CD8-positive, alpha-beta memory T cell (primary cell): ENCODE measurements at places on chromosomes 11 and 22.

- H3K4me3 ChIP-seq, result no peak overlapping the region
- DNase-seq, result no peak
- H3K27me3 ChIP-seq, result peaks cover 3% of the 10 kb centered on the region
- no peaks in the 10 kb centered on the region for H3K36me3 ChIP-seq
Measured at GRCh38 chr11:133893381-133893780, 48.1 kb upstream of the SPATA19 start.

- no peaks in the 10 kb centered on the region for H3K36me3 ChIP-seq
- no peaks in the 10 kb centered on the region for H3K27me3 ChIP-seq
- H3K4me3 ChIP-seq, result no peak overlapping the region
- no peak for DNase-seq
- H3K4me1 ChIP-seq, result no peaks in the 10 kb centered on the region
- H3K27ac ChIP-seq, result no peak overlapping the region
Measured at GRCh38 chr11:104098132-104098531, 61.7 kb downstream of the DDI1 start.

DNA sequence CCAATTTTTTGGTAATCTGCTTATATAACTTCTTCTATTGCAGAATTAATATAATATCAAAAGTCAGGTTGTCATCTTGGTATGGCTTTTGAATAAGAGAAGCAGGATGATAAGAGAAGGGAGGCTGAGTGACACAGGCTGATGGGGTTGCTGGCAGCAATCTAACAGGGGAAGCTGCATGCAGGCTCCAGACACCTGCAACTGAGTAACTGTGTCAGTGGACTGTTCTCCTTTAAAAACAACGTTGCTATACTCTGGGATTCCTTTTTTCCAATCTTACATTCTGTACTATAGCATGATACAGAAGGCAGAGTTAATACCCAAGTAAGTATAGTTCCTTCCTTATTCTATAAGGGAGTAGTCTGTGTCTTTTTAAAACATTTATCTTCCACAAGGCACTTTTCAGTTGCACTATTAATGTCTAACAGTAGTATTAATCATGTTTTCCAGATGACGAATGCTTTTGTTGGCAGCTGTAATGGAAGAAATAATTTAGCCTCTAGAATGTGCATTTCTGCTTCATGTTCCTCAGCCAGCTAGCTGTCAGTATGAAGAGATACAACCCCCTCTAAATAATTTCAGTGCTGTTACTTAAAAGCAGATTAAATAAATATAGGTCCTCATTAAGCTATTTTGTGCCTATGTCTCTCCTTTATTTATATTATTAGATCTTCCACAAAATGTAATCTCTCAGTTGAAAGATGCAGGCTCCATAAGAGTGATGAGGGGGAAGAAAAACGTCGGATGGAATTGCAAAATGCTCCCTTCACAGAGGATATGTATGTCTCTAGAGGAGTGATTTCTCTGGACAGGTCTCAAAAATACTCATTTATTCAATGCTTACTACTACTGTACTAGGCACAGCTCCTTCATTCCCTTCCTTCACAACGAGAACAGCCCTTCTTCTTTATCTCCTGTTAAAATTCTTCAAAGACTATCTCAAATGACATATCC, 50.8 kb downstream of the ATG16L2 start:
- H3K27ac ChIP-seq, result no peak overlapping the region
- peaks cover 6% of the 10 kb centered on the region for H3K36me3 ChIP-seq
- no peaks in the 10 kb centered on the region for H3K27me3 ChIP-seq
- no peak for DNase-seq

GRCh38 chr22:29154364-29155048, 51.2 kb upstream of the EMID1 start:
- peak; percentile 25 for DNase-seq
- H3K4me3 ChIP-seq, result no peak overlapping the region
- H3K27ac ChIP-seq, result no peak overlapping the region
- H3K4me1 ChIP-seq, result peaks cover 8% of the 10 kb centered on the region
- no peaks in the 10 kb centered on the region for H3K27me3 ChIP-seq
- no peaks in the 10 kb centered on the region for H3K36me3 ChIP-seq

GRCh38 chr11:12901874-12902481, 107.1 kb upstream of the RASSF10 start:
- H3K4me1 ChIP-seq, result no peaks in the 10 kb centered on the region
- H3K27ac ChIP-seq, result no peak overlapping the region
- no peaks in the 10 kb centered on the region for H3K27me3 ChIP-seq
- no peak overlapping the region for H3K4me3 ChIP-seq
- DNase-seq, result no peak

- peaks cover 14% of the 10 kb centered on the region for H3K4me1 ChIP-seq
- H3K4me3 ChIP-seq, result no peak overlapping the region
- no peaks in the 10 kb centered on the region for H3K27me3 ChIP-seq
- H3K27ac ChIP-seq, result no peak overlapping the region
- no peaks in the 10 kb centered on the region for H3K36me3 ChIP-seq
Measured at GRCh38 chr11:9755561-9756185, 91.8 kb downstream of the SWAP70 start.

- no peak for DNase-seq
- no peaks in the 10 kb centered on the region for H3K27me3 ChIP-seq
- no peaks in the 10 kb centered on the region for H3K36me3 ChIP-seq
- H3K4me3 ChIP-seq, result no peak overlapping the region
- no peak overlapping the region for H3K27ac ChIP-seq
Measured at GRCh38 chr11:13883589-13883988, 78.9 kb upstream of the SPON1 start.

- peak overlapping the region; percentile 93 for H3K4me3 ChIP-seq
- H3K4me1 ChIP-seq, result peaks cover 71% of the 10 kb centered on the region
- no peak for DNase-seq
- H3K27me3 ChIP-seq, result no peaks in the 10 kb centered on the region
- H3K27ac ChIP-seq, result no peak overlapping the region
- H3K36me3 ChIP-seq, result peaks cover 54% of the 10 kb centered on the region
Measured at GRCh38 chr22:31287818-31288495, 4.3 kb downstream of the PIK3IP1 start.

GRCh38 chr11:44016131-44016530, 31.6 kb upstream of the ACCSL start:
- no peaks in the 10 kb centered on the region for H3K4me1 ChIP-seq
- H3K27me3 ChIP-seq, result no peaks in the 10 kb centered on the region
- H3K27ac ChIP-seq, result no peak overlapping the region
- H3K4me3 ChIP-seq, result no peak overlapping the region
- no peaks in the 10 kb centered on the region for H3K36me3 ChIP-seq

GRCh38 chr22:47205554-47205953, 443.1 kb downstream of the TBC1D22A start:
- no peaks in the 10 kb centered on the region for H3K36me3 ChIP-seq
- no peaks in the 10 kb centered on the region for H3K4me1 ChIP-seq
- no peak overlapping the region for H3K4me3 ChIP-seq
- H3K27ac ChIP-seq, result no peak overlapping the region
- no peak for DNase-seq

DNA sequence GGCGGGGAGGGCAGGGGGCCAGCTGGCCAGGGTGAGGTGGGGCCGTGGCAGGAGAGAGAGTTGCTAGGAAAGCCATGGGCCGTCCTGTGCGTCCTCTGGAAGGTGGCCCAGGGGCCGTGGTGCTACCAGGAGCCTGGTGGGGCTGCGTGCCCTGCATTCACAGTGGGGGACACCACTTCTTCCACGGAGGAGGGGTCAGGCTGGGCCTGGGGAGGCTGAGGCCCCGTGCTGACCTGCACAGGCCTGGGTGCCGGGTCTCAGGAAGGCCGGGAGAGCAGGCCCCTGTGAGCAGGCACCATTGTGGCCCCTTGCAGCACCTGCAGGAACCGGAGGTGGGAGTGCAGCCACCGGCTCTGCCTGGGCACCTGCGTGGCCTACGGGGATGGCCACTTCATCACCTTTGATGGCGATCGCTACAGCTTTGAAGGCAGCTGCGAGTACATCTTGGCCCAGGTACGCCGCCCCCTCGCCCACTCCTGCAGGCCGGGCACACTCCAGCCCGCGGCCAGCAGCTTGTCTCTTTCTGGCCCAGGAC, 12.0 kb downstream of the MUC5B start:
- no peaks in the 10 kb centered on the region for H3K4me1 ChIP-seq
- no peaks in the 10 kb centered on the region for H3K36me3 ChIP-seq

GRCh38 chr22:43550024-43550620, 138.3 kb downstream of the MPPED1 start:
- H3K4me3 ChIP-seq, result no peak overlapping the region
- no peak overlapping the region for H3K27ac ChIP-seq
- H3K36me3 ChIP-seq, result no peaks in the 10 kb centered on the region
- H3K27me3 ChIP-seq, result no peaks in the 10 kb centered on the region
- no peaks in the 10 kb centered on the region for H3K4me1 ChIP-seq

GRCh38 chr11:106815209-106815608, 203.1 kb downstream of the GUCY1A2 start:
- H3K36me3 ChIP-seq, result no peaks in the 10 kb centered on the region
- no peaks in the 10 kb centered on the region for H3K27me3 ChIP-seq
- H3K4me3 ChIP-seq, result no peak overlapping the region
- no peaks in the 10 kb centered on the region for H3K4me1 ChIP-seq
- H3K27ac ChIP-seq, result no peak overlapping the region
- DNase-seq, result no peak

DNA sequence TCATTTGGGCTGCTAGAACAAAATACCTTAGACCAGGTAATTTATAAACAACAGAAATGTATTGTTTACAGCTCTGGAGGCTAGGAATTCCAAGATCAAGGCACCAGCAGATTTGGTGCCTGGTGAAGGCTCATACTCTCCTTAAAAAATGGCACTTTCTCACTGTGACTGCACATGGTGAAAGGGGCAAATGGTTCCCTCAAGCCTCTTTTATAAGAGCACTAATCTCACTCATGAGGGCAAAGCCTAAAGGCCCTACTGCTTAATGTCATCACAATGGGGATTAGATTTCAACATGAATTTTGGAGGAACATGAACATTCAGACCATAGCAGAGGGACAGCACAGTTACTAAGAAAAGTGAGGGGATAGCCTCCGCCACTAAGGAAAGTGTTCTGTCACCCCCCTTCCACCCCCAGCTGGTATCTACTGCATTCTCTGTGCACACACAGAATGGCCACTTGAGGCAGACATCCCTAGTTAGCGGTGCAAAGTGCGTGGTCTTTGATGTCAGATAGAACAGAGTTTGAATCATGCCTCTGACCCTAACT, 47.2 kb upstream of the CEP295 start:
- peak; percentile 6 for DNase-seq
- no peaks in the 10 kb centered on the region for H3K36me3 ChIP-seq
- H3K4me1 ChIP-seq, result no peaks in the 10 kb centered on the region

GRCh38 chr11:61598886-61599868, 18.3 kb upstream of the SYT7 start:
- no peak overlapping the region for H3K4me3 ChIP-seq
- H3K27me3 ChIP-seq, result no peaks in the 10 kb centered on the region
- H3K36me3 ChIP-seq, result no peaks in the 10 kb centered on the region
- H3K27ac ChIP-seq, result no peak overlapping the region
- no peak for DNase-seq
- no peaks in the 10 kb centered on the region for H3K4me1 ChIP-seq

GRCh38 chr22:33018232-33018864, 39.8 kb downstream of the SYN3 start:
- no peak overlapping the region for H3K4me3 ChIP-seq
- no peaks in the 10 kb centered on the region for H3K4me1 ChIP-seq
- no peaks in the 10 kb centered on the region for H3K27me3 ChIP-seq
- H3K27ac ChIP-seq, result no peak overlapping the region
- H3K36me3 ChIP-seq, result no peaks in the 10 kb centered on the region
- DNase-seq, result no peak

GRCh38 chr22:37196539-37197450, 8.7 kb upstream of the C1QTNF6 start:
- no peaks in the 10 kb centered on the region for H3K36me3 ChIP-seq
- no peak overlapping the region for H3K4me3 ChIP-seq
- peaks cover 57% of the 10 kb centered on the region for H3K4me1 ChIP-seq
- no peak overlapping the region for H3K27ac ChIP-seq
- DNase-seq, result no peak

GRCh38 chr11:70487756-70488155, 89.4 kb downstream of the CTTN start:
- no peak overlapping the region for H3K4me3 ChIP-seq
- DNase-seq, result no peak
- no peak overlapping the region for H3K27ac ChIP-seq
- no peaks in the 10 kb centered on the region for H3K4me1 ChIP-seq
- H3K36me3 ChIP-seq, result no peaks in the 10 kb centered on the region

- H3K36me3 ChIP-seq, result no peaks in the 10 kb centered on the region
- no peak overlapping the region for H3K27ac ChIP-seq
- no peak for DNase-seq
- no peak overlapping the region for H3K4me3 ChIP-seq
- no peaks in the 10 kb centered on the region for H3K4me1 ChIP-seq
- no peaks in the 10 kb centered on the region for H3K27me3 ChIP-seq
Measured at GRCh38 chr11:36105743-36106581, 162.1 kb downstream of the LDLRAD3 start.

DNA sequence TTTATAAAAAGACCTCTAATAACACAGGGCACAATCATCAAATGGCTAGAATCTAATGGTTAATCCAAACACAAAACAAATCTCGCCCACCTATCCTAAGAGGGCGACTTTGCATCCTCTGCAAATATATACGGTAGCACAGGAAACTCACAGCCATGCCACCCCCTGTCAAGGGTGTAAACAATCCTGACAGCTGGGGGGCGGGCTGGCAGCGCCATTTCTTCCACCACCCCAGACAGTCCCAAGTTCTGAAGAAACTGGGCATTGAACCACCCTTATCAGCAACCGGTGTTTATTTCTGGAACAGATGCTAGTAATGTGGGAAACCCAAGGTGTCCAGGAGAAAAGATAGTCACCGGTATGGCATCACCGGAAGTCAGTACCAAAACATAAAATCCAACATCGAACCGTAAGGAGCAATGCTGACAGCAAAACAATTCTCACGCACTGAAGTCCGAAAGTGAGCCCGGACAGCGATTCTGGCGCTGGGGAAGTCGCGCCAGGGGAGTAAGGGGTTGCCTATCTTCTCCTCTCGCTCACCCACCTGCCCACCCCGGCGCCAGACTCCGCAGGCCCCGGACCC, 825 bp downstream of the FBXO3 start:
- peak overlapping the region; percentile 72 for H3K27ac ChIP-seq
- DNase-seq, result peak; percentile 38
- H3K4me3 ChIP-seq, result peak overlapping the region; percentile 63
- peaks cover 5% of the 10 kb centered on the region for H3K36me3 ChIP-seq
- no peaks in the 10 kb centered on the region for H3K27me3 ChIP-seq

- no peak overlapping the region for H3K4me3 ChIP-seq
- H3K36me3 ChIP-seq, result peaks cover 3% of the 10 kb centered on the region
- H3K27me3 ChIP-seq, result no peaks in the 10 kb centered on the region
- DNase-seq, result no peak
- H3K4me1 ChIP-seq, result peaks cover 6% of the 10 kb centered on the region
- no peak overlapping the region for H3K27ac ChIP-seq
Measured at GRCh38 chr11:59787816-59788215, 22.8 kb downstream of the MRPL16 start.

- no peak for DNase-seq
- no peaks in the 10 kb centered on the region for H3K27me3 ChIP-seq
- H3K4me1 ChIP-seq, result no peaks in the 10 kb centered on the region
Measured at GRCh38 chr11:3000032-3000961, 8.2 kb upstream of the NAP1L4 start.

- no peaks in the 10 kb centered on the region for H3K27me3 ChIP-seq
- no peak for DNase-seq
- no peak overlapping the region for H3K27ac ChIP-seq
- H3K4me3 ChIP-seq, result no peak overlapping the region
- H3K36me3 ChIP-seq, result no peaks in the 10 kb centered on the region
Measured at GRCh38 chr11:132445859-132446291, 1075.5 kb downstream of the NTM start.
